ENCODE measurements at places on chromosomes 7 and 10.

- DNase-seq, result no peak
Observed at GRCh38 chr10:122139627-122140170, 131.4 kb upstream of the BTBD16 start.

DNA sequence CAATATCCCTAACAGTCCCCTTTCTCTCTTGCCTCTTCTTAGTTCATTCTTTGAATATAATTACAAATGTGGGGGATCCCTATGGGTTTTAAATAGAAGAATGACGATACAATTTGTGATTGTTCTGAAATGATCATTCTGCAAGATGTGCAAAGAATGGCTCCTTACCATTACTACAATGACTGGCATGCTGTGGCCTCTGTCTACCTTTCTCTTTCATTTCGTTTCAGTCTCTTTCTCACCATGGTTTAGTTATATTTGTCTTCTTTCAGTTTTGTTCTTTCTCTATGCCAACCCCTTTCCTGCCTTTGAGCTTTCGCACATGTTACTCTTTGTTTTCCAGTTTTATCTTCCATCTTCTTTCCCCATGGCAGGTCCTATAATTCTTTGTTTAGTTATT, 176.5 kb downstream of the SUGCT start:
- DNase-seq, result no peak

DNA sequence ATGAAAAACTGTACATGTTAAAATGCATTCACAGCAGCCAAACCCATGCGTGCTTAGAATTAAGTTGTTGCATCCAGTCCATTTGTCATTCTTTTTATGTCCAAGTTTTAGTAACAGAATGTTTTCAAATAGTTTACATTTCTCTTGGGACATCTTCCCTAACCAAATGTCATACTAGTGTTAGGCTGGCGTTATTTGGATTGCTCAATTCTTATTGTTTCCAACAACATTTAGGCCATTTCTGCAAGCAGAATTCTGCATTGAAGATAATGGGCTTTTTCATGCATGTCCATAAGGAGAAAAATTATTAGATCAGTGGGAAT, 203.0 kb downstream of the HIBADH start:
- no peak for DNase-seq

- DNase-seq, result no peak
Observed at GRCh38 chr10:55495555-55495954, 694.5 kb upstream of the PCDH15 start.

GRCh38 chr10:88687853-88688467, 18.1 kb upstream of the LIPK start:
- DNase-seq, result peak; percentile 88

- no peak for DNase-seq
Observed at GRCh38 chr10:60186315-60187071, 203.2 kb downstream of the ANK3 start.

DNA sequence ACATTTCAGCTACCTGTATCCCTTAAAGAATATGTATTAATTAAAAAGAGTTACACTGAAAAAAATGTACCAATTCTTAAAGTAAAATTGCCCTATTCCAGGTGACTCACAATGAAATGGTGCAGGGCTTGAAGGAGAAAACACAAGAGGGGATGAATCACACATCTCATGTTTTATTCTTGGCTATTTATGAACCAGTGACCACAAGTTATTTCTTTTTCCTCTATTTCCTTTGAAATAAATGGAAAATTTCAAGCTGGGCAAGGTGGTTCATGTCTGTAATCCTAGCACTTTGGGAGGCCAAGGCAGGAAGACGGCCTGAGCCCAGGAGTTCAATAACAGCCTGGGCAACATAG, 106.8 kb downstream of the UBE2H start:
- no peak for DNase-seq

GRCh38 chr7:120303105-120303504, 30.1 kb downstream of the KCND2 start:
- no peak for DNase-seq
